ENCODE measurements at places on chromosomes 16 and 17. TPM values are rescaled to one million over a fixed set of nuclear protein-coding genes. Genes with fewer than 3 reads are reported as not detected.

DNA sequence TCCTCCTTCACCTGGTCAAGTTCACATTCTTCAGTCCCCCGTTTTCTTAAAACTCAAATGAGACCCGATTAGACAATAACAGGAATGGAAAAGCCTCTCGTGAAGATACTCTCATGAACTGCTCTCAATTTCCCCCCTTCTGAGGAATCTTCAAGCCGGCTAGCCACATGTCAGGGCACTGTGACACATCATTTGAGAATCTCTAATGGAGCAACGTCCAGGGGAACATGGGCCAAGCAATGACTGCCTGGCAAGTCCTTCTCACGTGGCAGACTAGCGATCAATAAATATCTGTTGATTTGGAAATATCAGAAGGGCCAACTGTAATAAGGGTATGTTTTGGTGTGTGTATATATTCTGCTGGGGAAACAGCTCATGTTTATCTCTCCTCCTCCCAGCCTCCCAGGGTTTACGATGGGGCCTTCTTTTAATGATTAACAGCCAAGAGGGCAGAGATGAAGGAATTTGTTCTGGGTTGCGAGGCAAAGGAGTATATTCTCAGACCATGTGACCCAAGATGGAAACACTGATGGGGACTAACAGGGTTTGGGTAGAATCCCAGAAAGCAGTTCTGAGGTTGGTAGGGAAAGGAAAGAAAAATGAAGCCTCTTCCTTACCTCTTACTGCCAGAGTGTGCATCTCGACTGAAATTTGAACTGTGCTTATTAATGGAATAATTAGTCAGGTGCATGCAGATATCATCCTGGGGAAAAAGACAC is 21.4 kb downstream of the TTLL6 start:
- peak; percentile 45 for DNase-seq

- peak; percentile 59 for DNase-seq
These were observed 9.1 kb upstream of the PPP1R1B start for GRCh38 chr17:39617446-39618245.

DNA sequence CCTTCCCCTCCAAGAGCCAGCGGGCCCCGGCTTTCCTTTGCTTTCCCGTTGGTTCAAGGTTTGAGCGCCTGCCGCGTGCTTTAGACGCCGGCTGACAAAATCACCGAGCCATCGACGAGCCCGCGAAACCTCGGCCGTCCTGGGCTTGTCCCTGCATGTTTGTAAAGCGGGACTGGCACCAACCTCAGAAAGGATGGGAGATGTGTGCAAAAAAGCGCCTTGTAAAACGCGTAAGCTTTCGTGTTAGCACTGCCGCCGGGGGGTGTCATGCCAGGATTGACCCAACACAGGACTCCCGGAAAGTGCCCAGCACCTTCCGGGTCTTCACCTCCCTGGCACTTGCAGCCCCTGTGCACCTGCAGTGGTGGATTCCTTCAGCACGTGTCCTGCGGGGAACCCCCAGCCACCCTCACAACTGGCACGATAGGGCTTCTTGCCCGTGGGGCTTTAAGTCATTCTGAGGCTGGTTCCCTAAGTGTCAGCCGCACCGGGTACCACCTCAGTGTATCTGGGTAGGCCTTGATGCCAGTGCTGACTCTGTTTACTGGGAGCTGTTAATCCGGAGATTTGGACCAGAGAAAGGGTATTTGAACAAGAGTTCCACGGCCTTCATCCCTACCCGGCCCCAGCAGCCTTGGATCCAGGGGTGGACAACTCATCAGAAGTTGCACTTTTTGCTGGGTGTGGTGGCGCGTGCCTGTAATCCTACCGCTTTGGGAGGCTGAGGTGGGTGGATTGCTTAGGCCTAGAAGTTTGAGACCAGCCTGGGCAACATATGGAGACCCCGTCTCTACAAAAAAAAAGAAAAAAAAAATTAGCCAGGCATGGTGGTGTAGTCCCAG is 817 bp downstream of the NDUFAF8 start:
- peak; percentile 39 for DNase-seq

GRCh38 chr17:76584427-76585032 is 1.1 kb downstream of the ST6GALNAC2 start:
- no peak for DNase-seq

GRCh38 chr16:27424772-27425498 is 23.0 kb downstream of the IL21R start:
- DNase-seq, result no peak

DNA sequence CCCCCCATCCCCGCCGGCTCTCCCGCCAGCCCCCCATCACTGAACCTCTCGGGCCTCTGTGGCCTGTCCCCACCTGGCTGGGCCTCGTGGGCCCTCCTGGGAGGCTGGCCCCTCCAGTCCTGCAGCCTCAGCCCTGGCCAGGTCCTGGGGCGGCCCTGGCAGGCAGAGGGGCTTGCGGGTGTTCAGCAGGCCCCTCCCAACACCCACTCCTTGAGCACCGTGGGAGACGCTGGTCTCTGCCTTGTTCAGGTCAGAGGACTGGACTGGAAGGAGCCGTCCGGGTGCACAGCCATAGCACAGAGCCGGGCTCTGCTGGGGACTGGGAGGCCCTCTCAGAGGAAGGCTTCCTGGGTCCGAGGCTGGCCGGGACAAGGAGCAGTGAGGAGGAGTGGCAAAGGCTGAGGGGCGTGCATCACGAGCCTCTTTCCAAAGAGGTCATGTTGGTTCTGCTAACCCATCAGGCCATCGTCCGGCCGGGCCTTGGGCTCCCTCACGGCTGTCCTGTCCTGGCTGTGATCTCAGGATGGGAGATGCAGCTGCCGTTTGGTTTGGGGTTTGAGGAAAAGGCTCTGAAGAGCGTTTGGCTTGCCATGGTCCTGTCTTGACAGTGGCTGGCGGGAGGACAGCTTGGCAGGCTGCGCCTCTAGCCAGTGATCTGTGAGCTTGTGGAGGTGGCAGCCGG is 6.3 kb upstream of the PABPN1L start:
- DNase-seq, result peak; percentile 80

GRCh38 chr16:27301236-27301861 is 12.4 kb upstream of the IL4R start:
- DNase-seq, result no peak

DNA sequence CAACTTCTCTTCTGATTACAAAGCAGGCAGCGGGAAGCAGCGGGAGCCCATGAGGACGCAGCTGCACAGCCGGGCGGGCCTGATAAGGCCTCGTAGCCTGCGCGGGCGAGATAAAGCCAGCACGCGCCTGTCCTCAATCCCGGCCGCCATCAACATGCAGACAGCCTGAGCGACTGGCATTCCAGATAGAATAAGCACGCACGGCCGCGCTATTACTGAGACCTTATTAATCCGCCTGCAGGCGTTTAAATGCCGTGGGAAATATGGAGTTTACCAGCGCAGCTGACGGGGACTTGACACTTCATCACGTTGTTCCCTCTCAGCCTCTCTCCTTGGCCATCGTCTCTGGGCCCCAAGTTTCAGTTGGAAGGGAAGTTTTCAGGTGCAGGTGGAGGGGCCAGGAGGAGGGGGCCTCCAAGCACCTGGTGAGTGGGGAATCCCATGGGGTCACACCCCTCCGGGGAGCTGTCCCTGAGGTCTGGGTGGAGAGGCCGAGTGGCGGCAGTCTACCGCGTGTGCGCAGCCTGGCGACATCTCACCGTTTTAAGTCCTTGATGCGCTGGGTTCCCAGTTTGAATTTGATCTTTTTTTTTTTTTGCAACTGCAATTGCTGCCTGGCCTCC is 27.3 kb upstream of the CBFA2T3 start:
- no peak for DNase-seq

DNA sequence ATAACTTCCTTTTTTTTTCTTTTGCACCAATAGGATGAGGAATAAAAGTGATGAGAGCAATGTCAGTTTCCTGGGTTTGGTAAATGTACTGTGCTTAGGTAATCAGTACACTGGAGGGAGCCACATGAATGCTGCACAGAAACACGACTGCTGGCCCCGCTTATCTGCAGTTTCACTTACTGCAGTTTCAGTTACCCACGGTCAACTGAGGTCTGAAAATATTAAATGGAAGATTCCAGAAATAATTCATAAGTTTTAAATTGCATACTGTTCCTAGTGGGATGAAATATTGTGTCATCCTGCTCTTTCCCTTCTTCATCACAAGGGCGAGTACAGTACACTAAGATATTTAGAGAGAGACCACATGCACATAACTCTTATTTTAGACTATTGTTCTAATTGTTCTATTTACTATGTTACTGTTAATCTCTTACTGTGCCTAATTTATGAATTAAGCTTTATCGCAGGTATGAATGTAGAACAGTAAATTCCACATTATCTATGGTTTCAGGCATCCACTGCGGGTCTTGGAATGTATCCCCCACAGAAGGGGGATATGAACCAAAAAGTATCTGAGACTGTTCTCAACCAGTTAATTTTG is 6.4 kb upstream of the LGALS3BP start:
- peak; percentile 52 for DNase-seq

DNA sequence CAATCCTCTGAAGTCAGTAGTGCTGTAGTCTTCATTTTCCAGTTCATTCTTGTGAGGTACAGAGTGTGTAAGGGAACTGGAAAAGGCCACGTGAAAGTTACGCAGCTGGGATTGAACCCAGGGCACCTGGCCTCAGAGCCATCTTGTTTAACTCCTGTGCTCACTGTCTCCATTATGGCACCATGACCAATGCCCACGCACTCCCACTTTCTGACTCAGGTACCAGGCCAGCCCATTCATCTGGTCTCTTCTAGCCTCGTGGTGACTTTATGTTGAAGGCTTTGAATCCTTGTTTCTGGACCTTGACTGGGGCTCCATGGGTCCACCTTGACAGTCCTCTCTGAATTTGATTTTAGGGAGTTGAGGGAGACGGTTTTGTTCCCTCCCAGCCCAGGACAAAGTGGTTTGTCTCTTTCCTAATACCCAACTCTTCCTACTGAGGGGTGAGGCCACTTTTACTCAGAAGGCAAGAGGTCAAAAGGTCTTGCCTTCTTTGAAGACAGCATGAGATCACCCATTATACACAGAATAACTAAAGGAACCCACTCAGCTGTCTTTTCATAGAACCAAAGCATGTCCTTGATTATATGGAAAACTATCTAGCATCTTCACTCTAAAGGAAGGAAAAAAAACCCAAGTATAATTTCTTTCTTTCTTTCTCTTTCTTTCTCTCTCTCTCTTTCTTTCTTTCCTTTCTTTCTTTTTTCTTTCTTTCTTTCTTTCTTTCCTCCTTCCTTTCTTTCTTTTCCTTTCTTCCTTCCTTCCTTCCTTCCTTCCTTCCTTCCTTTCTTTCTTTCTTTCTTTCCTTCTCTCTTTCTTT is 50.0 kb downstream of the OTOA start:
- DNase-seq, result no peak

GRCh38 chr17:5331506-5331905 is 49.4 kb downstream of the RABEP1 start:
- no peak for DNase-seq

- no peak for DNase-seq
These were observed 106.9 kb upstream of the PIRT start for GRCh38 chr17:10944819-10945218.

DNA sequence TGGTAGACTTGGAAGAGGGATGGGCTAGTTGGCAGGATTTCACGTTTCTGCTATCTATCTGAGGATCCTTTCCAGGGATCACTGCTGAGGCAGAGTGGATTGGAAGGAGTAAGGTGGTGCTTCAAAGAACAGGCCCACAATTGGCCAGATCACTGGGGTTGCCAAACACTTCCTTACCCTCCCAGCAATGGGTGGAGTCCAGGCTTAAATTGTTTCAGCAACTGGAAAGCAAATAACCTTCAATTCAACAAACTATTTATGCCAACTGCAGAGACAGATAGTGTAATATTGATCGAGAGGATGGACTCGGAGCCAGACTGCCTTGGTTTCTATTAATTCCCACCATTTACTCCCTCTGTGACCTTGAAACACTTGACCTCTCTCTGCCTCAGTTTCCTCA is 2.1 kb downstream of the ARRB2 start:
- DNase-seq, result no peak

GRCh38 chr17:43690624-43691316 is 29.0 kb upstream of the MEOX1 start:
- no peak for DNase-seq

GRCh38 chr16:57367116-57367752 is 5.1 kb upstream of the CX3CL1 start:
- no peak for DNase-seq

DNA sequence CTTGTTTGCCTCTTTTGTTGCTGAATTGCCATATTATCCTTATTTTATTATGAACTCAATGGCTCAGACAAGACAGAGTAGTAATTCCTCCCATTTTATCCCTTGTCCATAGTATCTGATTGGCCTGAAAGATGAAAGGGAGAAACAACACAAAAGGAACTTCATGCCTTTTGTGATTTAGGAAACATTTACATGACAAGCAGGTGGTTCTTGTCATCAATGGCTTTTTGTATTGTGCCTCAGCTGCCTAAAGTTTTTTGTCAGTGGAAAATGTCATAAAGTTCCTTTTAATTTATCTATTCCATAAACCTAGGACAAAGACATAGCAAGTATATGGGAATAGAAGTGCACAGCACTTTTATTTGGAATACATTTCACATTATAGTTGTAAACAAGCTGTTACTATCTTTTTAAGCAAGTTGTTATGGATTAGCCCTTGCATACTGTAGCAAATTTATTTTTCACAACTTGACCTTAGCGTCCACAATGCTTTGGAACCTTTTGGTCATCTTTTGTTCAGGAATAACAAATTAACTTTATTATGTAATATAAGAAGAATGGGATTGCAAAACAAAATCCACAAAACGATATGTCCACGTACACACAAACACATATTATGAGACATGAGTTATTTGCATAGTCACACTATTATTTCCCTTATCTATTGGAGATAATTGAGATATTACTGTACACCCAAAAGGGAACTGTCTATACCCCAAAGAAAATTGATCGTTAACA is 12.4 kb upstream of the MPHOSPH6 start:
- DNase-seq, result no peak

DNA sequence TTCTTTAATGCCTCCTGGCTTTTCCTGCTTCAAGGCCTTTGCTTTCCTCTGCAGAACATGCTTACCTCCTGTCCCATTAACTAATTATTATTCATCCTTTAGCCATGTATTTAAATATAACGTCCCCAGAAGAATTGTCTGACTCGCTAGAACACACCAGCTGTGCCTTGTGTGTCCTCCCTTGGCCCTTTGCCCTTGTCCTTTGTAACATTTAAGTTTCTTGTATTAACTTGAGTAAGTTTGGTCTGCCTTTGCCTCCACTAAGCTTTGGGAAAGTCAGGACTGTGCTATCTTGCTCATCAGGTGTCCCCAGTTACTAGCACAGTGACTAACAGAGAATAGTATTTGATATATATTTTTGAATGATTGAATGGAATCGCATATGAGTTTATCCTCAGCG is 29.6 kb upstream of the ABCA9 start:
- DNase-seq, result peak; percentile 1

DNA sequence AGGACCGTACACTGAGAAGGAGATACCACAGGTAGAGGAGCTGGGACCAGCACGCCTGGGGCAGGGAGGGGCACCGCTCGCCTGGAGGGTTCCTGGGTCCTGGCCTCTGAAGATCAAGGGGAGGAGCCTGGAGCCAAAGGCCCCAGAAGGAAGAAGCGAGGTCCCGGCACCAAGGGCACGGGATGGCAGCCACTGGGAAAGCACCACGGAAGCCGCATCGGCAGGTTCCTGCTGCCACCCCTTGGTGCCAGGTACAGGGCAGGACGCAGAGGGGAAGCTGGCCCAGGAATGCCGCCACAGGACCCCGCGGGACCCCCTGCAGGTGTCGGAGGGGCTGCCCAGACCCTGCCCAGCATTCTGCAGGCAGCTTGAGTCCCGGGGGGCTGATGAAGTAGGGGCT is 42.5 kb upstream of the CBFA2T3 start:
- no peak for DNase-seq

PPY gene
- total RNA-seq, result not detected

SMIM36 gene
- total RNA-seq, result not detected

All from myocyte (in vitro differentiated cells).